ENCODE measurements at places on chromosomes 2 and 18.

DNA sequence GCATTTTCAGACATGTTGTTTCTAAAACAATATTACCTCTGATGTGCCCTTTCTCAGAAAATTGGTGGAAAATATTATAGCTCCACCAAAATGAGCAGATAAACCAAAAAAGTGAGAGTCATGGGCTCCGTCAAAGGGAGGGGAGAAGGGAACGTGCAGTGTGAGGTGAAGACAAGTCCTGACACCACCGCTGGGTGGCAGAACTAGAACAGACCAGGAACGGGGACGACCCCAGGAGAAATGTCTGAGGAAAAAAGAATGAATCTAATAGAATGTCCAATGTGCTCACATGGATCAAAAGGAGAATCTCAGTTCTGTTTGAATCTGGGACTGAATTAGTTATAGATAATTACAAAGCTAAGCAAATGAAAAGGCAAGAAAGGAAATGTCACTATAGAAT is 22.6 kb upstream of the BCL2 start:
- no peak for DNase-seq

GRCh38 chr18:68467957-68468356 is 247.0 kb downstream of the TMX3 start:
- DNase-seq, result no peak

- DNase-seq, result peak; percentile 39
Observed at GRCh38 chr2:137865954-137866540, 98.2 kb upstream of the HNMT start.

DNA sequence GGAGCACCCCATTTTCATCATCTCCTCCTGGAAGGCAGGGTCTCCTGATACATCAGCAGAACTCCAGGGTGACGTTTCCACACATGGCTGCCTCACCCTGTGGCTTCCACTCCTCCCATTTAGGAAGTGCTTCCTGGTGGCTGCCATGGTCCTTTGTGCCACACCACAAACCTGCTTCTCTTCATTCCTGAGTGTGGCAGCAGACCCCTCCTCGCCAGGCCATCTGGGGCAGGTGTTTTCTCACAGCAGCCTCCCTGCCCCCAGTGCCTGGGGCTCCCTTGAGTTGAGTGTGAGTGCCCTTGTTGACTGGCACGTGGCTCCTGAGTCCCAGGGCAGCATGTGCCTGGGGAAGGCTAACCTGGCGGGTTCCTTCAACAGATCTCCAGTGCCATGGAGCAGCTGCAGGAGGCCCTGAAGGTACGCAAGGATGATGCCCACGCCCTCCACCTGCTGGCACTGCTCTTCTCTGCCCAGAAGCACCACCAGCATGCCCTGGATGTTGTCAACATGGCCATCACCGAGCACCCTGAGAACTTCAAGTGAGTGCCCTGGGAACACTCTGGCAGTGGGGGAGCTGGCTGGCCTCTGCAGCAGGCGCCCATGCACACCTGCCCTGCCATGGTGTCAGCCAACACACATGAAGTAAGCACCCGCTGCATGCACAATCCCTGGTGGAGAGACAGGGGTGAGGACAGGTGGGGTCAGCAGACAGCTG is 113.4 kb upstream of the MCFD2 start:
- no peak for DNase-seq

DNA sequence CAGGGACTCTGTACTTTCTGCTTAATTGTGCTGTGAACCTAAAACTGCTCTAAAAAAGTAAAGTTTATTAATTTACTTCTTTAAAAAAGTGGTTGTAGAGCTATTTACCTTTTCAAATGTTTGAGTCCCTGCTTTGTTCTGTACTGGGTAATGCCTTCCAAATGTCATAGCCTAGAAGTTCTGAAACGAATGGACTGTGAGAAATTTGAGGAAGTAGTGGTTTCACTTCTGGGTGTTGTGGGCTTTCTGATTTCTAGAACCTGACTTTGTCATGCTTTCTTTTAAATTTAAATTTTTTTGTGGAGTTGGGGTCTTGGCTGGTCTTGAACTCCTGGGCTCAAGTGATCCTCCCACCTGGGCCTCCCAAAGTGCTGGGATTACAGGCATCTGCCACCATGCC is 44.6 kb downstream of the SMAD4 start:
- DNase-seq, result no peak

- no peak for DNase-seq
Observed at GRCh38 chr2:178230396-178230795, 36.1 kb downstream of the OSBPL6 start.

GRCh38 chr2:107018366-107018765 is 132.4 kb upstream of the ST6GAL2 start:
- no peak for DNase-seq

DNA sequence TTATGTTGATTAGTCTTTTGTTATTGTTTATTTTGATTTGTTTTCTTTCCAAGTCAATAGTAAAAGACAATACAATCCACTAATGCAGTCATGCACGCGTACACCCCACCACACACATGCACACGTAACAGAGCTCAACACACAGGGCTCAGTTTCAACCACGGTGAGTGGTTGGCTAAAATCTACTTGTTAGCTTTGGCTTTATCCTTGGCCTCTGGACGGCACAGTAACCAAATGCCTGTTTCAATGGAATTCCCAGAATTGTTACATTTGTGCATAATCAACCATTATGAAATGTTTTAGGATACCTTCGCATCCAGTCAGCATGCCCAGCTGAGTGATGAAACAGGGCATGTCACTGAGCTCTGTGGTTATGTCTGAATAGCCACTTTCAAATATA is 53.2 kb downstream of the NYAP2 start:
- no peak for DNase-seq

- no peak for DNase-seq
Observed at GRCh38 chr2:185201063-185201462, 537.5 kb upstream of the FSIP2 start.

Data from AG08396 (cell line).